EL (cell line): ENCODE measurements at places on chromosomes 7 and 10.

DNA sequence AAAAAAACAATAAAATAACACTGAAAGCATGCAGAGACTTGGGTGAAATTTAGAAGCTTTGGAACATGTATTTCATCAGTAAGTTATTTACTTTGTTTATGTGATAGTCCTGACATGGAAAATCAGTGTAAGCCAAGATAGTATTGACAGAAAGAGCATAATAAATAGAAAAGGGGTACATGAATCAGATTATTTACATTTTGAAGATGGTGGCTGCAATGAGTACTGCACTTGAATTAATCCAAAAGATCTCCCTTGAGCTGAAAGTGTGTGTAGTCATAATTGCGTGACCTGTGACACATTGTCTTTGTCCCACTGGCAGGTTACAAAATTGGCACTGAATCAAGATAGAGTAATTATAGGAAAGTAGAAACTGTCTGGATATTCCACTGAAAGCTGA, 562.9 kb downstream of the GFRA1 start:
- no peak for DNase-seq

GRCh38 chr7:20482071-20482470, 133.4 kb upstream of the ABCB5 start:
- no peak for DNase-seq

DNA sequence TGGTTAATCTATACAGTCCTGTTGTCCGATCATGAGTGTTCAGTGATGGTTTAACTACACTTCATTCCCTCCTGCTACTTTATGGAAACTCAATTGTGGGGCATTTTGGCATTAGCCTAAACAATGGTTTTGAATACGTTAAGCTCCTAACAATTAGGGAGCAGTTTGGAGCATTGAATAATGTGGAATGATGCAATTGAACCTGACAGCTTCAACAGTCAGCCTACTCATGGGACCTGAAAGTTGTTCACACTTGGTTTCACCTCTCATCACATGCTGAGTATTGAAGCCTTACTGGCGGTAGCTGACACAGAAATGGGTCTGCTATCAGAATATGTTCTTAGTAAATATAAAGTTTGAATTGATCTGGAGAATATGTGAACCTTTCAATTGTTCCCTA, 186.1 kb downstream of the MLLT10 start:
- no peak for DNase-seq

DNA sequence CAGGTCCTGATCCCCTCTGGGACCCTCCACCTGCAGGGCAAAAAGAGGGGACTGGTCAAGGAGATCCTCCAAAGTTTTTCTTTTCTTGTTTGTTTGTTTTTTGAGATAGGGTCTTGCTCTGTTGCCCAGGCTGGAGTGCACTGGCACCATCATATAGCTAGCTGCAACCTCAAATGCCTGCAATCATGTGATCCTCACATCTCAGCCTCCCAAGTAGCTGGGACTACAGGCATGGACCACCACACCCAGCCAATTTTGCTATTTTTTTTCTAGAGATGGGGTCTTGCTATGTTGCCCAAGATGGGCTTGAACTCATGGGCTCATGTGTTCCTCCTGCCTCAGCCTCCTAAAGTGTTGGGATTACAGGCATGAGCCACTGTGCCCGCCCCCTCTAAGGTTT, 41.0 kb downstream of the EPHB4 start:
- no peak for DNase-seq

DNA sequence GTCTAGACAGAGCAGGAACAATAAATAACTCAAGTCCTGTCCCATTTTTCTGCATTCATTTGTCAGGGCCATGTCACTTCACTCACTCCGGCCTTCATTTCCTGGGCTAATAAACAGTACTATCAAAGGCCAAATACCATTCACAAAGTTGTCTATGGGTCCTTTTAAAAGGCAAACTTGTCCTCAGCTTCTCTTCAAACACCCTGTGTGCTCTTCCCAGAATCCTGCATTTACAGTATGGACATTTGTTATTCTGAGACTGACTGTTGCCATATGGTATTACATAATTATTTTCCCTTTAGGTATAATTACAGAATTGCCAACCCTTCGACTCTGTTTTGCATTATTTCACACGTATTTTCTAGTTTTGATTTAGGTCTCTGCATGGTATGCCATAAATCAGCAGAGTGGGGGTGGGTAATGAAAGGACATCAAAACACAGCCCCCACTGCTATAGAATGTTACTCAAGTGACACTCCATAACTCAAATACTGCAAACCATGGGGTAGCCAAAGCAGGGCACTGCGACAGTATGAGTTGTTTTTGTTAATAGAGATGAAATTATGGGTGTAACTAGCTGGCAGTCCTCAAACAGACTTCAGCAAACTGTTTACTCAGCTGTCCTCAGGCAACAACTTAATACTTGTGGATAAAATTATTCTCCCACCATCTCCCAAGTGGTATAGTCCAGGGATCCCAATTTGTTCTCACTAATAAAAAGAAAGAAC, 183.7 kb downstream of the TRIL start:
- no peak for DNase-seq

GRCh38 chr10:60382946-60383681, 6.6 kb downstream of the ANK3 start:
- DNase-seq: peak; percentile 47

- no peak for DNase-seq
These were observed 96.4 kb downstream of the CARD11 start for GRCh38 chr7:2947058-2947780.

- DNase-seq: peak; percentile 17
These were observed 6.1 kb downstream of the CHRM2 start for GRCh38 chr7:136874393-136875032.

- no peak for DNase-seq
These were observed 313.0 kb upstream of the NPVF start for GRCh38 chr7:25541094-25541821.

DNA sequence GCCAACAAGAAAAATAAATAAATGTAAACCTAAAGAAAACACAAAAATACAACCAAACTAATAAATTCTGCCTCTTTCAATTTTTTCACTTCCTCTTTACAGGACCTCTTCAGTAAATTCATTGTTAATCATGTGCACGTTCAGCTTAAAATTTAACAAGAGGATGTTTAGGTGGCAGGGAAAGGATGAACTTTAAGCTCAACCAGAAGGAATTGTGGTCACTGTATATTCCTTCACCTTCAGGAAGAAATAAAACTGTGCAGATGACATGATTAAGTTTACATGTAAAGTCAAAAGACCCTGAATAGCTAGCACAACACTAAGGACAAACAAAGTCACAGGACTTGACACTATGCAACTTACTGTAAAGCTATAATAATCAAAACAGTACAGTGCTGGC, 33.0 kb downstream of the KIF5B start:
- DNase-seq: no peak

DNA sequence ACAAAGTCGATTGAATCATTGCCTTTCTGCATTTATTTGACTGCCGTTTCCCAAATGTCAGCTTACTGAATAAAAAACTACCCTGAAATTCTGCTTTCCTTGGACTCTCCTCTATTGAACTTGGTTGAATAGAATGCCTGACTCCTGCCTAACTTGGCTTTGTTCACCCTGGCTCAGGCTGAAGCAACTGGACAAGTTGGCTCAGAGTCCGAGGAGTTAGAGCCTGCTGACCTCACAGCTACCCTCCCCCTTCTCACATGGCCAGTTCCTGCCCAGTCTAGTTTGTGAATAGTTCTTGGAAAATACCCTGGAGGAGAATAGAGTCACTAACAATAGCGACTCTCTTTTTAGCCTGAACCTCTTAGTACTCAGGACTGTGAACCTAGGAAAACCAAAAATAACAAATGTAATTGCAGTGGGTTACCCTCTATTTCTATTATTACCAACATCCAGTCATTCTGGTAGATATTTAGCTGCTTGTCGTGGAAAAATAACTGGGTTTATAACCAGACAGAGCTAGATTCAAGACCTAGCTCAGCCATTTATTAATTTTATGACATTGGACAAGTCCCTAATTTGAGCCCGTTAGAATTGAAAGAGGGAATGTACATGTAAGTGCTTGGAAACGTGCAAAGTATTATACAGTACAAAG, 17.3 kb upstream of the NRBF2 start:
- peak; percentile 57 for DNase-seq

DNA sequence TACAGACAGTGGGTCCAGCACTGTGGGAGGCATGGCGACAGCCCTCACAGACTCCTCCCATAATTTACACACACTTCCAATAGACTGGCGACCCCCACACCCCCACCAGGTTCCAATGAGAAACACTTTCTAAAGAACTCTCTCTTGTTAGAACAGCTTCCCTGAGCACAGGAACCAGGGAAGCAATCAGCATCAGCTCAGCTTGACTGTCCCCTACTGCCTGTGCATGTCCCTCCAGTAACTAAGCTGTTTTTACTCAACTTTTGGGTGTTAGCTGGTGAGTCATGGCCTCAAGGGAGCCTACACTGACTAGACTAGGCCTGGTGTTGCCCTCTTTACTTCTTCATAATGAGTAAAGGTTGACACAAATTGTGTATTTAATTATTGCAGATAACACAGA, 32.6 kb upstream of the HERPUD2 start:
- no peak for DNase-seq

GRCh38 chr7:141663081-141663849, 38.7 kb downstream of the DENND11 start:
- DNase-seq: no peak

DNA sequence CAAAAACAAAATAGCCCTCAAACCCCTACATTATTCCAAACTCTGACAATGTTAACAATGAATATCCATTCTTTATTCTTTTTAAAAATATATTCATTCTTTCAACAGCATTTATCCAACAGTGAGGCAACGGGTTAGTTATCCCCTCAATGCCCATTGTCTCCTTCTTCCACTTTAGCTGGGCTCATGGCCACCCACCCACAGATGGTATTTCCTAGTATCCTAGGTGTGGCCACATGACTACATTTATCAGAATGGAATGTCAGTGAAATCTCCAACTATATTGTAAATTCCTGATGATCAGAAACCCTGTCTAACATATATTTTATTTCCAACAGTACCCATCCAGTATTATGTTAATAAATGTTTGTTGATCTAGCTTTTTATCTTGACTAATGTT, 13.6 kb downstream of the HOXA1 start:
- peak; percentile 56 for DNase-seq

- no peak for DNase-seq
These were observed 109.5 kb upstream of the HABP2 start for GRCh38 chr10:113443141-113443925.

DNA sequence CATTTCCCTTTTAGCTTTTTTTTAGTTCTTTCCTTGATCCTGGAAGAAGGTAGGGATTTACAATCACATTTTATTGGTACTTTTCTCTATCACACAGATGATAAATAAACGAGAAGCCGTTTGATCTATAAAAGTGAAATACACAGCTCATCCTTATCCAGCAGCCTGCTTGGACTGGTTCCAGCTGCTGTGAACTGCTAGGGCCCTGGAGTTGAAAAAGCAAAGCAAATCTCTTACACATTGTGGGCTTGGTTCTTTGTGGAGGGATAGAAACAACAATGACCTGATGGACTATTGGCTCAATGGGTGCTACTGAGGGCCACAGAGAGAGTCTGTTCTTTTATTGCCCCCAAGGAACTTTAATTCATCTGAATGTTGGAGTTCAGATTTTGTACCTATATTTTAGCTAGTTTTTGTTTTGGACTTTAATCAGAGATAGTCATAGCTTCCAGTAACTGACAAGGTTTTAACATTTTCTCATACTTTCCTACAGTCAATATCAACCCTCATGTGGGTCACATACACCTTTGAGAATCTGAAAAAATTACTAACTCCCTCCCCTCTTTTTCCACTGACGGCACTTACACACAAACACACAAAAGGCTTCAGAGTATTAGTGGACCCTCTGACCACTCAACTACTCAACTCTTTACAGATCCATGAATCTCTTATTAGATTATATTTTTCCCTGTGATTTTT, 91.6 kb upstream of the CCDC6 start:
- no peak for DNase-seq

GRCh38 chr10:5595095-5595494, 70.3 kb downstream of the CALML3 start:
- DNase-seq: peak; percentile 26

GRCh38 chr7:112556633-112557032, 75.8 kb downstream of the LSMEM1 start:
- no peak for DNase-seq

DNA sequence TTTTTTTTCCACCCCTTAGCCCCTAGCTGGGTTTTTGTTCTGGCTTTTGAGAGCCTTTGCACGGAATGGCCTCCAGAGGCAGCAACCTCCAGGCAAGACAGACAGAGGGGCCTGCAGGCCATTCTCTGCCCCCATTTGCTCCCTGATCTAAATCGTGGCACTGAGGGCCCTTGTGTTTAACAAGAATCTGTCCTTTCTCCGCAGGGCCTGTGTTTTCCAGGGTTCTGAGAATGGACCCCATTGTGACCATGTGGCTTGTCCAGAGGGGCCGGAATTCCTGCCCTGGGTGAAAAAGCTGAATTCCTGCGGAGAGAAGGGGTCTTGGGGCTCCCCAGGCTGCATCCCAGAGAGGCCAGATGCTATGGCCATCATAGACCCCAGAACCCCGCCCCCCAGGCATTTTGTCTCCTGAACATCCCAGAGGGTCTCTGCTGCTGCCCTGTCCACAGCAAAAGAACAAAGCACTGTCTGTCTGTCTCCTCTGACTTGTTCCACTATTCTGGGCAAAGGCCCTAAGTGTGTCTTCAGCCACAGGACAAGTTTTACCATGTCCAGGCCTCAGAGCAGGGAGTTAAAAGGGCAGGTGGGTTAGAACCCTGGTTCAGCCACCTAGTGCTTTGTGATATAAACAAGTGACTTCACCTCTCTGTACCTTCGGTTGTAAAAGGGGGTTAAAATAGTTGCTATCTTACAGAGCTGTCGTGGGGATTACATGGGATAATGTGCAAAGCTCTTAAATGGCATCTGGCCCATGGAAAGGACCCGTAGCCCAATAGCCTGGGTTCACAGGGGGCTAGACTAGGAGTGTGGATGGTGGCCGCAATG, 155.6 kb downstream of the SH3PXD2A start:
- DNase-seq: no peak

GRCh38 chr7:148712678-148713329, 14.1 kb downstream of the CUL1 start:
- no peak for DNase-seq
